SK-N-SH treated with all-trans-retinoic acid at 6 μM for 48 hours (cell line): ENCODE measurements at places on chromosomes 4 and X.

GRCh38 chr4:1603413-1604135 is 80.5 kb downstream of the FAM53A start:
- peak; percentile 25; the same call in 2 of the 3 replicates for ATAC-seq

DNA sequence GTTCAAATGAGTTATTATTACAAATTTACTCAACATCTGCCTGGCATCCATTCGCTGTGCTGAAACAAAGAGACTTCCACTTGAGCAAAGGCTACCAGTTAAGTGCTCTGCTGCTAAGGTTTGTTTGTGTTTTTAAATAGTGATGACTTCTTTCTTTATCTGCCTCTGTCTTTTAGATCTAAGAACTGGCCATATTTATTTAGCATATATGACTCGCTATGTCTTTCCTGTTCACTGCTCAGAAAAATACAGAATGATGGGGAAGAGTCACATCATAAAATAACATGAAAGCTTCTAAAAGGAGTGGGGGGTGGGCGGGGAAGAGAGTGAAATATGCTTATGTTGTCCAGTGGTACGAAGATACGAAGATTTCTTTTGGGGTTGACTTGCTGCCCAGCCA is 322.2 kb downstream of the GPAT3 start:
- no peak for ATAC-seq

GRCh38 chr4:139606579-139607501 is 50.8 kb upstream of the SETD7 start:
- ATAC-seq: peak; percentile 68

GRCh38 chr4:120839974-120840751 is 82.4 kb downstream of the PRDM5 start:
- no peak for ATAC-seq

- ATAC-seq: peak; percentile 61
Measured at GRCh38 chrX:152637649-152638442, at the start of gene GABRQ. Gene GABRQ, plus strand, starts transcription at chrX:152637895. Its CDS starts 308 bp downstream, at chrX:152638203.

- ATAC-seq: no peak
Measured at GRCh38 chr4:2251795-2252529, 9.9 kb downstream of the MXD4 start.
